ENCODE measurements at places on chromosomes 12 and 14. TPM values are rescaled to one million over a fixed set of nuclear protein-coding genes. Genes with fewer than 3 reads are reported as not detected.

DNA sequence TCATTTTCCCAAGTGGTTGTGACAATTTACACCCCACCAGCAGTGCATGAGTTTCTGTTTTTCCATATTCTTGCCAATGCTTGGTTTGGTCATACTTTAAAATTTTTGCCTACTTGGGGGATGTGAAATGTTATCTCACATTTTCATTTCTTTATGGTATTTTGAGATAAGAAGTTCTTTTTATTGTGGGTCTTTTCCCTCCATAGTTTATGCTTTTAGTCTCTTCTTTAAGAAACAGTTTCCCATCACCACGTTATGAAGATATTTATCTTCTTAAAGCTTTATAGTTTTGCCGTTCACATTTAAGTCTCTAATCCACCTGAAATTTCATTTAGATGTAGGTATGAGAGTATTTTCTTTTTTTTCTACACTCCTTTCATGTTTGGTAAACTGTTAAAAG, 95.7 kb downstream of the PPM1A start:
- no peak overlapping the region for H3K4me3 ChIP-seq
- no peaks in the 10 kb centered on the region for H3K36me3 ChIP-seq
- no peaks in the 10 kb centered on the region for H3K4me1 ChIP-seq
- no peak overlapping the region for H3K27ac ChIP-seq
- no peaks in the 10 kb centered on the region for H3K27me3 ChIP-seq
- DNase-seq: no peak

FAM222A gene
- 3.3 TPM for total RNA-seq

OR4E2 gene
- not detected for total RNA-seq

KRT80 gene
- total RNA-seq: not detected
